ENCODE measurements at places on chromosomes 16 and 17. TPM values are rescaled to one million over a fixed set of nuclear protein-coding genes. Genes with fewer than 3 reads are reported as not detected.

- DNase-seq: no peak
Measured at GRCh38 chr16:78489072-78489471, 389.6 kb downstream of the WWOX start.

ANKRD40 gene
- total RNA-seq: 39.5 TPM

GRCh38 chr16:64997751-64998150, 124.1 kb downstream of the CDH11 start:
- no peak for DNase-seq

OMG gene
- total RNA-seq: 1.3 TPM

GRCh38 chr17:30558686-30559545, 81.7 kb downstream of the GOSR1 start:
- DNase-seq: no peak

All from naive thymus-derived CD8-positive, alpha-beta T cell (primary cell).